ENCODE measurements at places on chromosomes 3 and 15.
A peak's percentile ranks its signal among the peaks of the same experiment; 100 is the strongest.

GRCh38 chr15:45759936-45760335 lies 125.1 kb downstream of the SQOR start:
- no peak for DNase-seq

DNA sequence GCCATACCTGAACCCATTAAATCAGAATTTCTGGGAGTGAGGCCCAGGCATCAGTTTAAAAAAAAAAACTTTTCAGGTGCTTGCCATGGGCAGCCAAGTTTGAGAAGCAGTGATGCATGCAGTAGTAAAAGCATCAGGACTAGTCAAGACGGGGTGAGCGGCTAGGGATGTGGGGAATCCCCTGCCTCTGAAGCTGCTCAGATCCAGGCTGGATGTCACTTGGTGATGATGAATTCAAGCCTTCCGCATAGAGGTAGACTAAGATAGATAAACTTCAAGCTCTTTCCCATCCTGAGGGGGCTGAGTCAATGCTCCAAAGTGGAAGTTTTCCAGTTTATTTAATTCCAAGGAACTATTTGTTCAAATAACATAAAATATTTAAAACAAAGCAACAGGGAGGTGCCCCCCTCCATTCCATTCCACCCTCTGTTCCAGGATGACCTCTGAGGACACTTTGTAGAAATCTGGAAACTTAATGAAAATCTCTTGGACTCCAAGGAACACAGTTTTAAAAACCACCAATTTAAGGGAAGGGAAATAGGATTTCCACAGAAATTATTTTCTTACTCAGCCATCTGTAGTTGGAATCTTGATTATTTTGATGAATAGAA lies 100.4 kb upstream of the NR2E3 start:
- no peak for DNase-seq

DNA sequence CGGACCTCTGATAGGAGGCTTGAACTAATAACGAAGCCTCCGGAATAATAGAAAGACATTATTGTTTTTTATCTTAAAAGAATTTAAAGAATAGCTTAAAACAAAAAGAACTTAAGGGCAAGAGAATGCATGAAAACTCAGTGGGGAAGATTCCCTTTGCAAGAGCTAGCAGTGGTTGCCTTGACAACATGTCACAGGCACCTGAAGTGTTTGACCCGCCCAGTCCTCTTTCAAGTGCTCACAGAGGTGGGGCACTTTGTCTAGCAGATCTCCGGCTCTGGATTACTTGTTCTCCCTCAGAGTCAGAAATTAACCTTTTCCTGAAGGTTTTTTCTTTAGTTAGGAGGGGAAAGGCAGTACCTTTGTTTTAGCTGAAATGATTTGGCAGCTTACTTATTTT lies 37.8 kb downstream of the LARS2 start:
- DNase-seq, result no peak

DNA sequence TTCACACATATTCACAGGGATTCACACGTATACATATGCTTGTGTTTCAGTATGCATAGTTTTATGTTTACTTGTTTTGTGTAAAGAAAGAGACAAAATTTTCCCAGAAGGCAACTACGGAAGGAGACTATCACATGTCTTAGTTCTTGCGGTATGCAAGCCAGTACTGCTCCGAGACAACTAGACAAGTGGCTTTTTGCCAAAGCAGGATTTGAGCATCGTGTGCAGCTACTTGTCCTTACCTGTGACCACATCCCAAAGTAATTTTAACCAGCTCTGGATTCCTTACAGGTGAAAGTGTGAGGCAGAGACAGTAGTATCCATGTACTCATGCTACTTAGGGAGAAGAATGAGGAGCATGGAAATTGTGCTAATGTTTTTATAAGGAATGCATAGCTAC lies 591.4 kb upstream of the NR2F2 start:
- no peak for DNase-seq

- DNase-seq, result no peak
Observed at GRCh38 chr15:38190501-38190900, 62.1 kb upstream of the SPRED1 start.

- DNase-seq, result no peak
Observed at GRCh38 chr3:44445786-44446185, 31.7 kb downstream of the ZNF445 start.

- DNase-seq, result no peak
Observed at GRCh38 chr15:40766194-40766815, 2.4 kb downstream of the GCHFR start.

DNA sequence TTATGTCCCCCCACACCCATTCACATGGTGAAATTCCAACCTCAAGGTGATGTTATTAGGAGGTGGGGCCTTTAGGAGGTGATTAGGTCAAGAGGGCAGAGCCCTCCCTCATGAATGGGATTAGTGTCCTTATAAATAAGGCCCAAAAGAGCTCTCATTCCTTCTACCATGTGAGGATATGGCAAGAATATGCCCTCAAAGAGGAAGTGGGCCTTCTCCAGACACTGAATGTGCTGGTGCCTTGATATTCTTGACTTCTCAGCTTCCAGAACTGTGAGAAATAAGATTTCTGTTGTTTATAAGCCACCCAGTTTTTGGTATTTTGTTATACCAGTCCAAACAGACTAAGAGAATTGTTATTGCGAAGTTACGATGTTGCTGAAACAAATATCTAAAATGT lies 94.4 kb downstream of the ANKRD28 start:
- no peak for DNase-seq

GRCh38 chr3:2001306-2002108 lies 97.2 kb upstream of the CNTN4 start:
- DNase-seq, result no peak

GRCh38 chr3:185270956-185271332 lies 17.1 kb upstream of the EHHADH start:
- peak; percentile 97 for DNase-seq

GRCh38 chr15:71124937-71125790 lies 9.9 kb downstream of the THSD4 start:
- DNase-seq, result no peak

DNA sequence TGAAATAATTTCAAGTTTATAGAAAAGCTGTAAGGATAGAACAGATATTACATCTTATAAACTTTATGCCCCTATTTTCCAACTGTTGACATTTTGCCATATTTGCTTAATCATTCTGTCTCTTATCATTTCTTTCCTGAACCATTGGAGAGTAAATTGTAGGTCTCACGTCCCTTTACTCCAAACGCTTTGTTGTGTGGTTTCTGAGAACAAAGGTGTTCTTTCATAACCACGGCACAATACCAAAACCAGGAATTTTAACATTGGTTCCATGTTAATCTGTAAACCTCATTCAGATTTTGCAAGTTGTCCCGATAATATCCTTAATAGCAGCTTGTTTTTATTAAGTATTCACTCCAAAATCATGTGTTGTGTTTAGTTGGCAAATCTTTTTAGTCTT lies 134.8 kb downstream of the AKAP13 start:
- no peak for DNase-seq

DNA sequence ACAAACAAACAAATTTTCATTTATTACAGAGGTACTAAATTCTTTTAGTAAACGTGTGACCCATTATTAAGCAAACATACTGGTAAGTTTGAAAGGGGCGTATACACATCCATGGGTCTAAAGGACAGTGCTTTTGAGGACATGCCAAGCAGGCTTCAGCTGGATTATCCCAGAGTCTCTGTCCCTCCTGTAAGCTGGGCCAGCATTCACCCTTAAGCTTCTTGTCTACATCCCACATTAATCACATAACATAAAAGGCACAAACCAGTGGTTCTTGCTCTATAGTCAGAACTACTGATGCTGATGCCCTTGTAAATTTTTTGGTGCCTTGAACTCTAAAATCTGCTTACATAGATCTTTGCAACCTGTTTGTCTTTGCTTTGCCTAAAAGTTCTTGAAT lies 150.8 kb upstream of the BNIP2 start:
- DNase-seq, result no peak

- no peak for DNase-seq
Observed at GRCh38 chr15:42577514-42578031, 2.2 kb downstream of the STARD9 start.

DNA sequence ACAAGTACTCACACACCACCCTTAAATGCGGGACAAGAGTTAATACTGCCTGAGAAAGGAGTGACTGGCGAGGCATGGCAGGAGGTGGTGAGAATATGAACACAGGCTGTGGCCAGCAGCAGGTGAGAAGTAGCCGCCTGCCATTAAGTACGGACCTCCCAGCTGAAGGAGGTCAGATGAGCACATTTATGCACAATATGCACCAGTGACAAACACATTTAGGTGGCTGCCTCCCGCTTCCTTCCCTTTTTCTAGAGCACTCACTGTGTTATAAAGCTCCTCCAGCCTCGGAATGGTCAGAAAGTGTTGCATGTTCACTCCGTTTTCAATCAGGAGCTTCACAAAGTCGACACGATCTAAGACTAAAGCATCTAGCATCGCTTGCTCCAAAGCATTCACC lies 52.4 kb downstream of the TRPM1 start:
- no peak for DNase-seq

DNA sequence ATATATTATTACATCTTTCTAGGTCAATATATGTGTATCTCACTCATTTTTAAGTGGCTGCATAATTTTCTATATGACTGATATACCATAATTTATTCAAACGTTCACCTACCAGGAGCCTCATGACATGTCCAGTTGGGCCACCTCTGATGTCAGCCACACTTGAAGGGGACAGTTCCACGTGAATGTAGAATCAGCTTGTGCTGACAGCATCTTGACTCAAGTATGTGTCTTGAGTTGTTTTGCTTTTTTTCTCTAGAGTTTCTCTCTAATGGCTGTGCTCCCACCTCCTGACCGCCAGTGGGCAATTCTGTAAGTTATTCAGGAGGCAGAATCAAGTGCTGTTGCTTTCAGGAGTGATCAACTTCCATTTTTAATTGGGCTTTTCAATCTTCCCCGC lies 237.9 kb downstream of the NFKBIZ start:
- no peak for DNase-seq

- DNase-seq, result no peak
Observed at GRCh38 chr3:17656264-17656663, 86.2 kb downstream of the TBC1D5 start.

- DNase-seq, result no peak
Observed at GRCh38 chr3:126986001-126986400, 3.1 kb downstream of the PLXNA1 start.

DNA sequence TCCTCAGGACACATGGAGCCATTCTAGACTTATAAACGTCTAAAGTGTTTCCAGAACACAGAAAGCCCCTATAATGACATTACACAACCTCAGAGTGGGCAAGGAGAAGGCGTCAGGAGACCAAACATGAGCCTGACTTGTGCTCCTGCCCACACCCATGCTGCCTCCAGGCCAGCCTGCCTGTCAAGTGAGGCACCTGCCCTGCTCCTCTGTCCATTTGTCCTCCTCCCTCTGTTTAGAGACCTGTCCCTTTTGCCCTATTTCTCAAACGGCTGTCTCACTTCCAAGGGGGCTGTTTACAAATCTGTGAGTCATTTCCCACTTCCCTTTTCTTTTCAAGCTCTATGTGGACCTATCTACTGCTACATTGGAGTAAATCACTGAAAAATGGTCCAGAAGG lies 21.0 kb downstream of the ZDHHC3 start:
- no peak for DNase-seq

DNA sequence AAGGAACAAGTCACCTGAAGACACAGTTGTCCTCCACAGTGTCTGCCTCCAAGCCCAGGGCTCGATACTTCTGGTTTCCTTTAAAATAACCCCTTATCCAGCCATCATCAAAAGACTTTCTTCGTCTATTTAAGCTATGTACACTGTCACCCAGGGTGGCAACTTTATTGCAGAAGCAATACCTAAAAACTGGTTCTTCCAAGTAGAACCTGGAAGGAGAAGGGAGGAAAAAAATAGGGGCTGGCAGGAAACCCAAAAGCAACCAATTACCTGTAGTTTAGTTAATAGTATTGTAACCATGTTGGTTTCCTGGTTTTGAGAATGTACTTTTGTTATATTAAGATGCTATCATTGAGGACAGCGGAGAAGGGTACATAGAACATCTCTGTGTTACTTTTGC lies 33.7 kb downstream of the ITGB5 start:
- no peak for DNase-seq

- DNase-seq, result no peak
Observed at GRCh38 chr15:74275957-74276356, 39.8 kb downstream of the CCDC33 start.

- peak; percentile 99 for DNase-seq
Observed at GRCh38 chr15:90716976-90717821, at the start of gene BLM. Gene BLM (plus strand): TSS chr15:90717346. CDS start chr15:90747393, 30,047 bp downstream.

DNA sequence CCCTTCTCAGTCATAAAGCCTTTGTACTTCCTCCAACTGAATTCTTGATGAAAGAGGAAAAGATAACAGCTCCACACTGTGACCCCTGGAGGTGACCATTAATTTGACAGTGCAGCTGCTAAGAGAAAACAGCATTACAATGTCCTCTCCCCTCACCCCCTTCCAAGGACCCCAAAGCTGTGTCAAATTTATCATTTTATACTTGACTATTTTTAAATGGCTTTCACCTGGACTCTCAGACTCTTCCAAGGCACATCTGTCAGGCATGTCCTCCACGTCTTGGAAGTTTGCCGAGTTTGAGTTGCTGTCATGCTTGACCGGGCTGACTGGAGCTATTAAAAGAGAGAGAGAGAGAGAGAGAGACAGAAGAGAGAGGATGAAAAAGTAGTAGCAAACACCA lies 236.5 kb downstream of the WDR72 start:
- DNase-seq, result no peak

GRCh38 chr3:180912304-180913296 lies at the start of gene FXR1:
Gene FXR1 (plus strand): TSS chr3:180912670. CDS start chr3:180912686, 16 bp downstream.
- peak; percentile 82 for DNase-seq

DNA sequence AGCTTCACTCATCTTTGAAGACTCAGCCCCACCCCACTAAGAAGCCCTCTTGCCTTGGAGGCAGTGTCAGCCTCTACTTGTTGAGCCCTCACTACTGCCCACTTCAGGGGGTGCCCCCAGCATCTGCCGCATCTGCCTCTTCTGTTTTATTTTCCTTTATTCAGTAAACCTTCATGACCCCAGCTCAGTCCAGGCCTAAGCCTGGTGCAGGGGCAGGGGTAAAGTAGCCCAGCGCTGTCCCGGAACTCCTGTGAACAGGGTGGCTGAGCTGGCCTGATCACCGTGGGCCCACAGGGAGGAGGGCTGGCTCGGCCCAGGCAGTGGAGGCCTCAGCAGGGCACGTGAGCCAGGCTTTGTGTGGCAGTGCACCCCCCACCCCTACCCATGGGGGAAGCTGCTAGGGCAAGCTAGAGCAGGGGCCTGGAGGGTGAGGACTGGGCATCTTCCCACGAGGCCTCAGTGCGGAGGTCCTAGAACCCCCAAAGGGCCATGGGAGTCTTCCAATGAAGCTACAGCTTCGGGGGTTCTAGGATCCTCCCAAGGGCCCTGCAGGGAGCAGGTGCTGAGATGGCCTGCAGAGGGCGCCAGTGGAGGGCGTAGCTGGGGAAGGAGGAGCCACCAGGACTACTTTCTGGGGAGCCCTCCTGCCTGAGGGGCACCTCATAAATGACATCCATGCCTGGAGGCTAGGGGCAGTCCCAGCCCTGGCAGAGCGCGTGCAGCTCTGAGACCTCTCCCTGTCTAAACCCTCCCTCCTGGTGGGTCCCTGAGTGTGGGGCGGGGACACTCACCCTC lies 36.0 kb downstream of the TSPAN3 start:
- no peak for DNase-seq

- DNase-seq, result no peak
Observed at GRCh38 chr3:100706365-100706764, 2.9 kb upstream of the TFG start.

- no peak for DNase-seq
Observed at GRCh38 chr3:49461443-49462171, 8.5 kb upstream of the DAG1 start.

Data from NCI-H526 treated with DMSO at 0.1 percent for 48 hours (cell line).